SK-N-DZ (cell line): ENCODE measurements at places on chromosomes 12 and 14.

DNA sequence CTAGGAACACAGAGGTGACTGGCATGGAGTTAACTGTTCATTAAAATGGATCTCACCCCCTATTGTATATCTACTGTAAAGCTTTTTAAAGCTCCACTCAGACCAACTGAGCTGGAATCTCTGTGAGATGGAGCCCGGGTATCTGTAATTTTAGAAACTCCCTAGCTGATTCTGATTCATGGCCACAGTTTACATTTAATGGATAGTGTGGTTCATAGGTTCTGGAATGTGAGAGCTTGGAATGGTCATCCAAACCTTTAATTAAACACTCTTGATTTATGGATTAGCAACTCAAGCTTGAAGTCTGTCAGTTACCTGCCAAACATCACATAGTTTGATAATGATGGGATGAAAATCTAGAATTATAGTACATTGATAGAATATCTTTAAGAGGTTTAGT, 183.8 kb downstream of the SLC25A21 start:
- no peak for DNase-seq

- no peak for DNase-seq
These were observed 180.9 kb downstream of the CALM1 start for GRCh38 chr14:90577661-90578282.

DNA sequence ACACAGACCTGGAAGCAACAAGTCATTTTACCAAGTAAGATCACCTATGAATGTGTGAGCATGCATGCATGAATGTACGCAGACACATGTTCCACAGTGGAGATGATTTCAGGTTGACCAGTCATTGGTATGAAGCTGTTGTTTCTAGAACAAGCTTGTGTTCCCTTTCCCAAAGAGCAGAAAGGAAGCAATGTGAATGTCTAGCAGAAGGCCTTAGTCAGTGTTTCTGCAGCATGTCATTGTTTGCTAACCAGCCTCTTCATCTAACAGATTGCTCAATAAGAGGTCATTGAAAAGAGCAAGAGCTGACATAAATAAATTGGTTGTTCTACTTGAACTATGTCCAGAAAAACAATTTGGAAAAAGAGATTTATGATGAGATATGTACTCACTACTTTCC, 191.4 kb downstream of the PLCZ1 start:
- no peak for DNase-seq

- no peak for DNase-seq
These were observed at the start of gene ACACB for GRCh38 chr12:109115758-109116610. TSS of gene ACACB (plus strand) at chr12:109116587. CDS start at chr12:109139406, 22,819 bp downstream.

GRCh38 chr12:68378872-68379606, 46.9 kb upstream of the MDM1 start:
- DNase-seq, result no peak

GRCh38 chr12:124551268-124552144, 15.9 kb downstream of the NCOR2 start:
- DNase-seq, result peak; percentile 92

GRCh38 chr12:464484-465267, 4.9 kb downstream of the B4GALNT3 start:
- no peak for DNase-seq

GRCh38 chr14:25231004-25231403, 181.1 kb upstream of the STXBP6 start:
- no peak for DNase-seq

DNA sequence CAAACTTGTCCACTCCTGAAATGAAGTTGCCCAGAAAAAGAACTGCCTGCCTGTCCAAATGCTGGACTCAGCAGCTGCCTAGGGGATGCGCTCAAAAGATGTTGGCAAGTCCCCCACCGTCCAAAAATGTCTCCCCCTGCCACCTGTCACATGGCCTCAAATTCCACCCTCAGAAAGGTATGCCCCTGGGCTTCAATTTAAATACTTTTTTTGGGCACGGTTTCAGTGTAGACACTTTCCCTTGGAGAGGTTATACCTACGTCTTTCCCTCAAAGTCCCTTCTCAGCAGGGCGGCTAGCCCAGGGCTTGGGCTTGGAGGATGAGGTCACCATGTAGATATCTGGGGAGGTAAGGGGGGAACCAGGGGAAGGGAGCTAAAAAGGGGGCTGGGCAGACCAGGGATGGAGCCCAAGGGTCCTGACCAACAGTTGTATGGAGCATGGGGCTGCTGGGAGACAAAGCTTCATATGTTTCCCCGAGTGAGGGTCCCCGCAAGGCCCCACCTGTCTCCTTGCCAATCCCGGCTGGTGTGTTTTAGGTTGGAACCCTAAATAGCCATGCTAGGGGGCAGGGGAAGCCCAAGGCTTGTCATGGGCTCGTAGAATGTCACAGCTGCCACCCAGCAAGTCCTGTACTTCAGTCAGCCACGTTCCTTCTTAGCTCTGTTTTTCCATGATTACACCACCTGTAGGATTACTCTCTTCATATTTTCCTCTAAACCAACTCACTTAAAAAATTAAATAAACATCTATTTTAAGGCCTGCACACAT, 131.2 kb upstream of the TBX3 start:
- no peak for DNase-seq

GRCh38 chr12:98123021-98123461, 392.3 kb upstream of the TMPO start:
- no peak for DNase-seq

DNA sequence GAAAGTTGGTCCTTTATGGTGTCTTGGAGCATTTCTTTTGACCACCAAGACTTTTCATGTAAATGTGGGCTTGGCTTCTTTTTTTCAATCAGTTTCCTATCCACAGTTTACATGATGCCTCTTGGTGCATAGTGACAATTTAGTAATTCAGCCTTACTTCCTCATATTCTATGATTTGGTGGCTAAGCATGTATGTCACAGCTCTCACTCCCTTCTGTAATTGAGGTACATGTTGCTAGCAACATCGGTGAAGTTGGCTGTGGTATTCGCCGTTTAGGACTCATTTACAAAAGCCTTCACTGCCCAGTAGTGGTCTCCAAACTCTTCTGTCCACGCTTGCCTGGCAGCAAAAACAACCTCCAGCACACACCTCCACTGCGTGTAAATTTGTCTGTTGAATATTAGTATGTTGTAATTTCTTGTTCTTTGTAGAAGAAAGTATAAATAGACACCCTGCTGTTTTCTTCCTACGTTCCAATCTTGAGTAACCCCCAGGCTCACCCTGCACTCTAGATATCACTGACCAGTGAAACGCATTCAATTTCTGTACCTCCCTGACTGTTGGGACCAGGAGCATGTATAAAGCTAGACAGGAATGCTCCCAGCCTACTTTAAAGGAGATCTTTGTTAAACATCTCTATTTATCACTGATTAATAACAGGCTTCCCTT, 90.4 kb downstream of the PPP2R5C start:
- no peak for DNase-seq

DNA sequence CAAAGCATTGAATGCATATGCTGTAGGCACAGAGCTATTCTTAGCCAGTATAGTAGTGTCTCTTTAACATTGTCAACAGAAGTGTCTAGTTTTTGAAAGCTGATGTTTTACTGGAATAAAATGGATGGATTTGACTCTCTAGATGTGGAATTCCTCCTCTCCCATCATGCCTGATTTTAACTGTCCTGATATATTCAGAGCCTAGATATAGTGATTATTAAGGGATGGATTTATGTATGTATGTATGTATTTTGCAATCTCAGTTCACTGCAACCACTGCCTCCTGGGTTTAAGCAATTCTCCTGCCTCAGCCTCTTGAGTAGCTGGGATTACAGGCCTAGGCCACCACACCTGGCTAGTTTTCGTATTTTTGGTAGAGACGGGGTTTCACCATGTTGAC, 144.8 kb upstream of the NAV3 start:
- DNase-seq, result no peak

- DNase-seq, result no peak
These were observed 27.1 kb downstream of the DIO3 start for GRCh38 chr14:101588286-101588975.

GRCh38 chr14:100786131-100786530, 39.8 kb upstream of the MEG3 start:
- no peak for DNase-seq

GRCh38 chr12:26750531-26751175, 82.3 kb downstream of the ITPR2 start:
- DNase-seq, result no peak

DNA sequence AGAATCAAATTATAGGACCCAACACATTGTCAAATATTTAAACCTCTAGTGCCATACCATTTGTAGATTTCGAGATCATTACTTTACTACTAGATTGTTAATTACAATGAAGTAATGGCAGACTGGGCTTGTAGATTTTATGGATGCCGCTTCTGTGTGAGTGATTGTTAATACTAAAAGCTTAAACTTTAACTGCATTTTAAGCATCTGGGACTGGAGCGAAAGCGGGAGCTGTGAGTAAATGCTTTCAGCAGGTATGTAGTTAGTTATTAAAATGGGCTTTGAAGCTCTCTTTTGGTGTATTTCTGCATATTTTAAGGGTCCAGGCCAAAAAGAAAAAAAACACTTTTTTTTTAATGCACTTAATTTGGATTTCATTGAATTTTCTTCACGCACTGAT, 519.3 kb downstream of the MED13L start:
- no peak for DNase-seq

GRCh38 chr14:100667656-100668055, 59.0 kb upstream of the DLK1 start:
- no peak for DNase-seq

- DNase-seq, result no peak
These were observed 58.5 kb upstream of the HIF1A start for GRCh38 chr14:61636779-61637178.

DNA sequence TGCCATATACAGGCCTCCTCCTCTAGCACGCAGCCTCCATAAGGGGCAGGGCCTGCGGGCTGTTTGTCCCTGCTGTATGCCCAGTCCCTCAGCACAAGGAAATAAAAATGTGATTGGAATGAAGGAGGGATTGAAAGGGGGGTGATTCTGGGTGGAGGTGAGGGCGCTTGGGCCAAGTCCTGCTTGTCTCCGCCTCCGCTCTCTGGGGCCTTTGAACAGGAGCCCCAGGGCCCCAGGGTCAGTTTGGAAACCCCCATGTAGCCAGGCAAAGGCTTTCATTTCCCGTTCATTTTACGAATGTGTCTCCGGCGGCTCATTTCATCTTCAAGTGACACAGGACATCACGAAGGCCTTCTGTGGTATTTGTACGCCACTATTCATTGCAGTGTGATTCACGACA, 4.5 kb upstream of the CACNA2D4 start:
- no peak for DNase-seq

DNA sequence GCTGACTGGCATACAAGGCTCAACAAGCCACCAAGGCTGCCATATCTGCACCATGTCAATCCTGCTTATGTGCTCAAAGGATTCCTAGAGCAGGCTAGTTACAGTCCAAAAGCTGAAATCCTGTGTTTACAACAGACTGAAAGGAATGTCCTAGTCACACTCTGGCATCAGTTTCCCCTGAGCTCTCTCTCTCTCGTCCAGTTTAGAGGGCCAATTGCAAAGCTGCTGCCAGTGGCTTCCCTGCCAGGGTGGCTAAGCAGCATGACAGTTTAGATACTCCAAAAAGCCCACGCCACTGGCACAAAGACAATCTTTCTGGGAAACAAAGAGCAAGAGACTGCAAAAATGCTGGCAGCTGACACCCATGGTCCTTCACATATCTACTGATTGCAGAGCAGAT, 392.1 kb downstream of the RPS29 start:
- DNase-seq, result no peak

DNA sequence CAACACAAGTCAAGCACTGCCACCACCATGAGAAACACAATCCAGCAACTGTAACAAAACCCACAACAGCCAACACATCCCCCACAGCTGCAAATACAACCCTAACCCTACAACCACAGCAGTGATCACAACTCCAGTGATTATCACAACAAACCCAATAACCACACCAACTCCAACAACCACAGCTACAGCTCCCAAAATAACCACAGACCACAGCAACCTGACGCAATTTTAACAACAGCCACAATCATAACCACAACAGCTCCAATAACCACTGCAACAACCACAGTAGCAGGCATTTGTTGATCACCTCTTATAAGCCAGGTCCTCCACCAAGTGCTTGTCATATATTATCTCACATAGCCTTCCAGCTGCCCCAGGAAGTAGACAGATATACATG, 42.2 kb upstream of the FAM181A start:
- DNase-seq, result no peak
